Lower lobe of right lung (tissue), 2 donors: ENCODE measurements at places on chromosomes 1 and 21. TPM values are rescaled to one million over a fixed set of nuclear protein-coding genes. Genes with fewer than 3 reads are reported as not detected.

SPATA1 gene
- 2.5 TPM for total RNA-seq

RBP7 gene
- total RNA-seq = 8.5 TPM

ELF3 gene
- 74.1 TPM for total RNA-seq

PADI6 gene
- total RNA-seq = not detected

DNA sequence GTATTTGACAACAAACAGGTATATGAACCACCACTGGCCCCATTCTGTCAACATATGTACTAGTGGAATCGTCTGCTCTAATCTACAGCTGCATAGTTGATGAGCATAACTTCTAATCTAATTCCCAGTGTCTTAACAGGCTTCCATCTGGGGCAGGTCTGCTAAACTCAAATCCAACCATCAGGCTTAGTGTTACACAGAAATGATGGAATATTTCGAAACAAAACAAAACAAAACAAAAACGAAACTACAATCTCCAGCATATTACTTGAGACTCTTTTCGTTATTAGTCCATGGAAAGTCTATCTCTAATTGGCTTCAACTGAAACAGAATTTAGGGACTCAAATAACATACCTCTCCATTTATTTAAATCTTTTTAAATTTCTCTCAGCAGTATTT, 37.6 kb downstream of the DIPK1A start:
- H3K27me3 ChIP-seq = no peaks in the 10 kb centered on the region
- H3K4me1 ChIP-seq = no peaks in the 10 kb centered on the region
- H3K36me3 ChIP-seq = no peaks in the 10 kb centered on the region
- no peak overlapping the region for H3K4me3 ChIP-seq

DNA sequence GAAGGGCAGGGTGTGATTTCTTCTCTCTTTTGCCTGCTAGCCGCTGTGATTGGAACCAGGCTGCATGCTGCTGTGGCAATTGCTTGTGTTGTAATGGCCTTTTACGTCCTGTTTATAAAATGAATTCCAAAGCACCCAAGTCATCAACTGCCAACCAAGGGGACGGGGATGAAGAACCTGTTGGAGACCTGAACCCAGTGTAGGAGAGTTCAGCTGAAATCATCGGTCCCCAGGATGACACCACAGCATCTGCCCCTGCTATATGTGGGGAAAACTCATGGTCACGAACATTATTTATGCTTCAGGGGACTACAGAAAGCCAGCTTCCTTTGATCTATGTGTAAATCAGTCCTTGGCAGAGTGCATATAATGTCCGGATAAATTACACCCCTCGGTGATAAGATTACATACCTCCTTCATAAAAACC, 3.8 kb downstream of the TMEM167B start:
- no peak for DNase-seq
- H3K36me3 ChIP-seq = peaks cover 37% of the 10 kb centered on the region
- H3K4me3 ChIP-seq = no peak overlapping the region
- H3K27ac ChIP-seq = peak overlapping the region; percentile 50
- H3K27me3 ChIP-seq = no peaks in the 10 kb centered on the region
- peaks cover 42% of the 10 kb centered on the region for H3K4me1 ChIP-seq

- no peak overlapping the region for H3K4me3 ChIP-seq
- H3K27ac ChIP-seq = no peak overlapping the region
- peaks cover 20% of the 10 kb centered on the region for H3K4me1 ChIP-seq
- H3K27me3 ChIP-seq = no peaks in the 10 kb centered on the region
Measured at GRCh38 chr21:26130249-26130881, 40.2 kb downstream of the APP start.

DNA sequence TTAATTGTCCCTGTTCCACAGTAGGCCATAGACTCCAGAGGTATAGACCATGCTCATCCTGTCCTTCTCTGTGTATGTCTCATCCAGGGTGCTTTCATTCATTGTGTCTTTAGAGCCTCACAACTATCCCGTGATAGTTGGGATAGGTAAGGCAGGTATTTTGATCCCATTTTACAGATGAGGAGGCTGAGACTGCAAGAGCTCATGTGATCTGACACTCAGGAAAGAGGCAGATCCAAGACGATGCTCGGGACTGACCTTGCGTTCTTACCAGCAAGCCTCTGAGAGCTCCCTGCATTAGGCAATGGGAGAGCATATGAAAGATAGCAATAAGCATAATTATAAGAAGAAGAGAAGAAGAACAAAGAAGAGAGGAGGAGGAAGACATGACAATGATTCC, 42.8 kb downstream of the RCSD1 start:
- no peaks in the 10 kb centered on the region for H3K27me3 ChIP-seq
- H3K4me1 ChIP-seq = peaks cover 22% of the 10 kb centered on the region
- no peaks in the 10 kb centered on the region for H3K36me3 ChIP-seq
- no peak overlapping the region for H3K4me3 ChIP-seq

- H3K4me1 ChIP-seq = peaks cover 22% of the 10 kb centered on the region
- no peaks in the 10 kb centered on the region for H3K27me3 ChIP-seq
- H3K36me3 ChIP-seq = no peaks in the 10 kb centered on the region
- no peak overlapping the region for H3K4me3 ChIP-seq
- DNase-seq = no peak
Measured at GRCh38 chr21:45366931-45367401, 38.0 kb upstream of the COL18A1 start.

DNA sequence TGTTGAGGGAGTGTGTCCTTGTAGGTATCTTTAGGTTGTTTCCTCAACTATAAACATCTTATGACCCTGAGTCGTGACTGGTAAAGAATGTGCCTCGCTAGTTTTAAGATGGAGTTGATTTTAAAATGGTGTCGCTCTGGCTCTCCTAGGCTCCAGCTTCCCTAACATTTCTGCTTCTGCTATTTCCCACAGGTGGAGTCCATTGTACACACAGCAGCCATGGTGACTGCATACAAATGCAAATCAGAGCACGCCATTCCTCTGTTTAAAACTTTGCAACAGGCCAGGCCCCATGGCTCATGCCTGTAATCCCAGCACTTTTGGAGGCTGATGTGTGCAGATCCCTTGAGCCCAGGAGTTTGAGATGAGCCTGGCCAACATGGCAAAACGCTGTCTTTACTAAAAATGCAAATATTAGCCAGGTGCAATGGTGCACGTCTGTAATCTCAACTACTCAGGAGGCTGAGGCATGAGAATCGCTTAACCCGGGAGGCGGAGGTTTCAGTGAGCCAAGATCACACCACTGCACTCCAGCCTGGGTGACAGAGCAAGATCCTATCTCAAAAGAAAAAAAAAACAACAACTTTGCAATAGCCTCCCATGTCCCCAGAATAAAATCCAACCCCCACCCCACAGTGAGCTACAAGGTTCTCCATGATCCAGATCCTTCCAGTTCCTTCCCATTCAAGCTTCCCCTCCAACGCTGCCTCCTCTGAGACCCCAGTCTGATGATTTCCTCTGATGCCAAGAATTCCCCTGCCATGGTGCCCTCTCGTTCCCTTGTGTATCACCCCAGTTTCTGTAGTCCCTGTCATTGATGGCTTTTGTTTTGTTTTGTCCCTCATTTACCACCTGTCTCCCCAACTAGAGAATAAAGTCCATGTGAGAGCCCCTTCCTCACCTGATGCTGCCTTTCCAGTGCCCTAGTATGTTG, 36.9 kb upstream of the KLHDC7A start:
- H3K4me1 ChIP-seq = no peaks in the 10 kb centered on the region
- H3K36me3 ChIP-seq = no peaks in the 10 kb centered on the region
- no peak for DNase-seq
- peaks cover 3% of the 10 kb centered on the region for H3K27me3 ChIP-seq
